GM03348 (cell line): ENCODE measurements at places on chromosomes 6 and 20.

DNA sequence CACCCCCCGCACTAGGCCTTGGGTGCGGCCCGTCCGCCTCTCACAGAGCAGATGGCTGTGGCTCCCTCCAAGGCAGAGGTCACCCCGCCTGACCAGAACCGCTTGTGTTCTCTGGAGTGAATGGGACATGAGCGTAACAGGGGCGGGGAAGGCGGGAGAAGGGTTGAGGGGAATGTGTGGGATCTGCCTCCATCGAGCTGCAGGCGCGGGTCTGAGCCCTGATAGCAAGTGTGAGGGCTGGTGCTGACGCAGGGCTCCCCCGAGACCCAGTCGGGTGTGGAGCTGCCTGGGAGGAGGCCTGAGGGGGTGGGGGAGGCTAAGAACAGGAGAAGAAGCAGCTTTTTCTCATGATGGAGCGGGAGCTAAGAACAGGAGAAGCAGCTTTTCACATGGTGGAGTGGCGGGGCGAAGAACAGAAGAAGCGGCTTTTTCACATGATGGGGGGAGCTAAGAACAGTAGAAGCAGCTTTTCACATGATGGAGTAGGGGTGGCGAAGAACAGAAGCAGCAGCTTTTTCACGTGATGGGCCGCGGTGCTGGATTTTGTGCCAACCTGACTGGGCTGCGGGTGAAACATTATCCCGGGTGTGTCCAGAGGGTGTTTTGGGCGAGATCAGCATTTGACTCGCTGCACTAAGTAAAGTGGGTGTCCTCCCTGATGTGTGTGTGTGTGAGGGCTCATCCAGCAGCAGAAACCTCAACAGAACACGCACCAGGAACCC, 169.3 kb downstream of the TTLL2 start:
- DNase-seq: no peak

- DNase-seq: peak; percentile 17
Observed at GRCh38 chr6:139473731-139474130, 99.3 kb upstream of the CITED2 start.

DNA sequence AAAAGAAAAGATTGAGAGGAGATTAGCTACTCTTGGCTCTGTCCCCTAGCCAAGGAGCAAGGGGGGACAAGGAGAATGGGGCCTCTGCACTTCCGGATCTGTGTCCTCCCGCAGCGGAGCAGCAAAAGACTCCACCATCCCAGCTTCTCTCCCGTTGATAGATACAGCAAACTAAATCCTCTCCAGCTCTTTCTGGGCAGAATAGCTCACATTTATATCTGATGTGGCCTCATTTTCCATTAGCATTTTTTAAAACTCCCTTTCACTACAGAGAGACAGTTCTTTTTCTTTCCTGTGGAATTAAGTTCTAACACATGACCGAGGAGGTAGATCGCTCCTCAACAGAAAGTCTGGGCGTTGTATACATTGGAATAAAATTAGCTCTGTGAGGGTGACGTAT, 260.9 kb upstream of the SOX4 start:
- no peak for DNase-seq

DNA sequence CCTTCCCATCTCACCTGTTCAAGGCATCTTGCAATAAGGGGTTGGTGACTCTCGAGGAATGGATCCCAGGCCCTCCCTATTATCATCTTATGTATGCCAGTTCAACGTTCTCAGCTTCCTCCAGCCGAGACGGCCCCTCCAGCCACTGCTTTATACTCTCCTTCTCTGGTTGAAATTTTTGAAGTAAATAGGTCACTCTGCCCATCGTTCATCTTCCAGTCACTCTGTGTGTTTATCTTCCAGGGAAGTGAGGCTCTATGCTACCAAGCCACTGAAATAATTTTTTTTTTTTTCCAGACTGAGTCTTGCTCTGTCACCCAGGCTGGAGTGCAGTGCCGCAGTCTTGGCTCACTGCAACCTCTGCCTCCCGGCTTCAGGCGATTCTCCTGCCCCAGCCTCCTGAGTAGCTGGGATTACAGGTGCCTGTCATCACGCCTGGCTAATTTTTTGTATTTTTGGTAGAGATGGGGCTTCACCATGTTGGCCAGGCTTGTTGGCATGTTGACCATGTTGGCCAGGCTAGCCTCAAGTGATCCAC, 17.0 kb downstream of the PTPN1 start:
- DNase-seq: no peak

- DNase-seq: peak; percentile 82
Observed at GRCh38 chr6:136967876-136968752, 46.0 kb downstream of the SLC35D3 start.

DNA sequence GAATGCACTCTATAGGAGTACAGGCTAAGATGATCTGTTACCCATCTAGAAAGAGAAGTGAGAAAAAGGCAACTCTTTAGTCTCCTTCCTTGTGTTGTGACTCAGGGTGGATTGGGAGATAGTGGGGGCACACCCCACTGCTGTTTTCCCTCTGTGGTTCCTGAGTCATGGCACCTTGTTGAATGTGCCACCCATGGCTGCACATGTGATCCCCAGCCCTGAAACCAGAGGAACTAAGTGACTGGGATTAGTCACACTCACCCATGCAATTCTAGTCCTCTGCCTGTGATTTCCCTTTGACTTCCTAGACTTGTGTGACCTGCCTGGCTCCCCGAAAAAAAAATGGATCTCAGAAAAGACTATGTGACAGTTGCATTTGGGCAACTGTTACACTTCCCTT, 48.6 kb upstream of the HTR1B start:
- no peak for DNase-seq

GRCh38 chr6:148577687-148578488, 168.9 kb upstream of the UST start:
- DNase-seq: peak; percentile 83

DNA sequence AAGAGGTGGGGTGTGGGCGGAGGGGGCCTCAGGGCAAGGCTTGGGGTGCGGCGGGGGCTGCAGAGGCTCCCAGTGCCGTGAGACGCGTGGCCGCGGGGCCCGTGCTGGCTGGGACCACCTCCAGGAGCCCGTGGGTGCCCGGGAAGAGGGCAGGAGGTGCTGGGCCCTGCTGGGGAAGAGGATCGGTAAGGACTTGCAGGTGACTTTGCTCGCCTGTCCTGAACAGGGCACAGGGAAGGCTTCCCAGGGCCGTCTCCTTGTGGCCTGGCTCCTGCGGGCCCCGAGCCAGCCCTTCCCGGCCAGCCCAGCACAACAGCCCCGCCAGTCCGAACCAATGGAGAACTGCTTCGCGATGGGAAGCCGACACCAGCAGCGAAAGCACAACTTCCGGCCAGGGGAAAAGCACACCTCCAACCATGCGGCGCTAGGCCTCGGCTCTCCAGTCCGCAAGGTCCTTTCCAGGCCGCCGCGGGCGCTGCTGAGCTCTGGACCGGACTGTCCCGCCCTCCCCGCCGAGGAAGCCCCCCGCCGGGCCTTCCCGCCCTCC, 32.3 kb downstream of the IRF4 start:
- no peak for DNase-seq

- DNase-seq: no peak
Observed at GRCh38 chr20:12913781-12914443, 94.9 kb upstream of the SPTLC3 start.

- no peak for DNase-seq
Observed at GRCh38 chr6:152355166-152355565, 282.0 kb downstream of the SYNE1 start.
